ENCODE measurements at places on chromosomes 11 and 22.

GRCh38 chr11:15038963-15039362 lies 34.4 kb upstream of the CALCB start:
- DNase-seq = no peak

DNA sequence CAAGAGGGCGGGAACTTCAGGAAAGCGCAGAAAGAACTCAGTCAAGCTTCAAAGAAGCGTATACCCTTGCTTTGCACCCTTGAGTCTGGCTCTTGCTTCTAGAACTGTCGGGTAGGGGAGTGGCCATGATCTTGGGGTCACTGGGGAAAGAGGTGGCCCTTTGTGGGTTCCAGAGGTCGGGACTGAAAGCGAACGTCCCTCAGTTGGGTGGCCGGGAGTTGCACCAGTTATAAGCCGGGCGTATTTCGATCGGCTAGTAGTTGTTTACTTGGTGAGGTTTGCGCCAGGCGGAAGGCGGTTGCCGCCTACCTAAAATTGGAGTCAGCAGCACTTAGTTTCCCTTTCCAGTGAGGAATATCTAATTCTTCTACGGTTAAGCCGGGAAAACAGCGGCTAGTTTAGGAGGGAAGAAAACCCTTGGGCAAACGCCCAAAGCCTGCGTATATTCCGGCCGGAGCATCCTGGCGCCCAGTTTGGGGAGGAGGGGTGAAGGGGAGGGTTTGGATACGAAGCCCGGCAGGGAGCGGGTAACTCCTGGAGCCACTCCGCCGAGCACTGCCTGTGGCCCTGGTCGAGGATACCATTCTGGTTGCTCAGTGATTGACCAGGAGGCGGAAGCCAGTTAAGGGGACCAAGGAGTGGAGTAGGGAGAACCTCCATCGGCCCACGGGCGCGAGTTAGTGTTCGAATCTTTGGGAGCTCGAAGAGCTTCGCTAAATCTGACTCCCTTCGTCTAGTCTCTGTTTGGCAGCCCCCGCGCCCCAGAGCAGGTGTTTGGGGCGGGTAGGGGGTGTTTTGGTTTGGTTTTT lies 807 bp upstream of the WT1 start:
- no peak for DNase-seq

GRCh38 chr22:17911887-17912286 lies 112.5 kb downstream of the MICAL3 start:
- DNase-seq = no peak

DNA sequence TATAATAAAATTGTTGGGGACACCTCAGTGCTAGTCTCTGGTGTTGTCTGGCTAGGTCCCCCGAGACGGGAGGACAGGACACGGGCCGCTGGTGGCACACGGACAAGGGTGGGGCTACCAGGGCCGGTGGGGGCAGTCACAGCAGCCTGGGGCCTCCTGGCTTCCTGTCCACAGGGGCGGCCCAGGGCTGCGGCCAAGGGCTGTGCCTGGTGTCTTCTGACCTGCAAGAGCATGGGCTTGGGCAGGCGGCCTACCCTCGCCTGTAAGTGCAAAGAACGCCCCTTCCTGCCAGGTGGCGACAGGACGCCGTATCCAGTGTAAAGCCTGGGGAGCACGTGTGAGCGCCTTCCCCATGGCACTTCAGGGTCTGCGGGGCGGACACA lies 3.6 kb downstream of the LRFN4 start:
- no peak for DNase-seq

DNA sequence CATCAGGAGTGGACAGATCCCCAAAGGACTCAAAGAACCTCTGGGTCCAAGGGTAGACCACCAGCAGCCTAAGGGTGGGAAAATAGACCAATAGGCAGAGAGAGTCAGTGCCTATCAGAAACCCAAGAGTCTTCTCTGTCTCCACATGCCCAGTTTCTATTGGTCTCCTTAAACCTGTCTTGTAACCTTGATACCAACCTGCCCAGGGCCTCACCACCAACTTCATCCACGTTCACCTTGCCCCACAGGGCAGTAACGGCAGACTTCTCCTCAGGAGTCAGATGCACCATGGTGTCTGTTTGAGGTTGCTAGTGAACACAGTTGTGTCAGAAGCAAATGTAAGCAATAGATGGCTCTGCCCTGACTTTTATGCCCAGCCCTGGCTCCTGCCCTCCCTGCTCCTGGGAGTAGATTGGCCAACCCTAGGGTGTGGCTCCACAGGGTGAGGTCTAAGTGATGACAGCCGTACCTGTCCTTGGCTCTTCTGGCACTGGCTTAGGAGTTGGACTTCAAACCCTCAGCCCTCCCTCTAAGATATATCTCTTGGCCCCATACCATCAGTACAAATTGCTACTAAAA lies at the start of gene HBB:
HBB (minus strand) TSS at position 340 of the 579 bp plus-strand sequence; CDS start at position 290, 50 bp downstream.
- DNase-seq = no peak

All from NCI-H774 (cell line).